ENCODE measurements at places on chromosomes 13 and 19.

GRCh38 chr13:69595181-69595580, 512.4 kb upstream of the ATXN8OS start:
- DNase-seq: no peak

DNA sequence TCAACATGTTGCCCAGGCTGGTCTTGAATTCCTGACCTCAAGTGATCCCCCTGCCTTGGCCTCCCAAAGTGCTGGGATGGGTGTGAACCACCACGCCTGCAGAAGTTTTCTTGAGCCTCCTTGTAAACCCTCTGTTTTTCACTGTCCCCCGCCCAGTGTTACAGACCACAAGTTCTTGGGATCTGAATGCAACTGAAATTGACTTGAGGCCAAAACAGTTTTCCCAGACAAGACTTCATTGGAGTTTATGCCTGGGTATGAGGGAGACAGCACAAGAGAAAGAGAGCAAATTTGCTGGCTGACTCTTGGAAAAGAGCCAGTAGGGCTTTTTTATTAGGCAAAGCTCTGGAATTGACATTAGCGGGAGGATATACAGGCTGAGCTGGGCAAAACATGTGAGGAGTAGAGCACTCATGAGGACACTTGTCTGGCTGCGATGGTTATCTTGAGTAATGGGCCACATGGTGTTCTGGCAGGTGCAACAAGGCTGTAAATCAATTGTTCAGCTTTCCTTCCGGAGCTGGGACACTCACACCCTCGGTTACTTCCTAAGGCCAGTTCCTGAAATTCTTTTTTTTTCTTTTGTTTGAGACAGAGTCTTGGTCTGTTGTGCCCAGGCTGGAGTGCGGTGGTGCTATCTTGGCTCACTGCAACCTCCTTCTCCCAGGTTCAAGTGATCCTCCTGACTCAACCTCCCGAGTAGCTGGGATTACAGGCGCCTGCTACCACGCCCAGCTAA, 12.7 kb upstream of the HNRNPL start:
- no peak for DNase-seq

DNA sequence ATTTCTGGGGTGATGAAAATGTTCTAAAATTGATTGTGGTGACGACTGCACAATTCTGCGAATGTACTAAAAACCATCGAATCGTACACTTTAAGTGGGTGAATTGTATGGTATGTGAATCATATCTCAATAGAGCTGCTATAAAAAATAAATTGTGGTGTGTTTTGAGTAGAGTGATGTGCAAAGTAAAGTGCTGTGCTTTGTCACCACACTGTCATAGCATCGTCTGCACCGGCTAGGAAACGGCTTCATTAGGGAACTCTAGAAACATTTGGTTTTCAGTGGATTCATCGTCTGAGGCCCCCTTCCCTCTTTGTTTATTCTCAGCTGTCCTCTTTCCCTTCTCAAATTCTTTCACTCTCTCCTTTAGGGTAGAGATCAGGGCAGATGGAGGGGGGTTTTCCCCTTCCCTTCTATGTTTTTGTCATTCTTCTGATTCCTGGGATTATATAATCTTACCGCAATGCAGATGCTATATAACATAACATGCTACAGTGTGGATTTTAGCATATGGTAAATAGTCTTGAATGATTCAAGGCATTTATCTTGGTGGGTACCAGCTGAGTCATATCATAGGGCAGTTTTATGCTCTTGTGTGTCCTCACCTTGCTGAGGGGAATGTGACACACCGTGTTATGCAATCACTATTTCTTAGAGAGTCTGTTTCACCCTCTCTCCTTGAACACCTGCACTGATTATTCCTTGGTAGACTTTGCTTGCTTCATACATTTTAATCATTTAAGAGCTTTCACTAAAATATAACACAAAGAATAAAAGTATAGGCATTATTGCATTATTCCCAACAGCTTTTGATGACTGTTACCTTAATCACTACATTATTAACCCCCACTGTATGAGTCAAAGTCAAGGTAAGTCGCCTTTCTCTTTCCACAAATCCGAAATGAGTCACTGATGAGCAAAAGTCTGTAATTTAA, 239.4 kb downstream of the DCLK1 start:
- DNase-seq: no peak

DNA sequence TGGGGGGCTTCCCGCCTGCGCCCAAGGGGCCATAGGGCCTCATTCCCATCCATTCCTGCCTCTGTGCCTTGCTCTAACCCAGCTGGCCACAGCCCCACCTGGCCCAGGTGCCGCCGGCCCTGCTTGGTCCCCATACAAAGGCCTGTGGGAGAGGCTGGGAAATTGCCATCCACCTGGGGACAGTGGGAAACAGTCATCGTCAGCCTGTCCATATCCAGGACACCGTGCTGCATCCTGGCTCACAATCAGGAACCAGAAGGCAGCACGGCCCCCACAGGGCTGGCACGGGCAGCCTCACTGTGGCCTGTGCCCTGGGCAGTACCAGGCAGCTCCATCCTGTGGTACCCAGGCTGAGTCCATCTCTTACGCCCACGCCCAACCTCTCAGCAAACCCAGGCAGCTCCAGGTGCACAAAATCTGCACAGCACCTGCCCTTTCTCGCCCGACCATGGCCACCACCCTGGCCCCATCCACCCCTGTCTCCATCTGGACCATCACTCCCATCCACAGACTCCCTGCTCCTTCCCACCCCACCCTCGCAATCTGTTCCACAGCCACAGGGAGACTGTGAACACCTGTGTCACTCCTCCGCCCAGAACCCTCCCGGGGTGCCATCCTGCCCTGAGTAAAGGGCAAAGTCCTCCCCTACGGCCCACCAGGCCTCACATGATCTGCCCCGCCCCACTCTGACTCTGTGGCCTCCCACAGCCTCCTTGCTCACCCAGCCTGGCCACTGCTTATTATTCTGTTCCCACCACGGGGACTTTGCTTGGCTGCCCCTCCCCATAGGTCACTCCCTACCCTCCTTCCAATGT, 21.1 kb upstream of the FBXO27 start:
- no peak for DNase-seq

- DNase-seq: no peak
Observed at GRCh38 chr19:29122185-29122584, 90.8 kb downstream of the UQCRFS1 start.

DNA sequence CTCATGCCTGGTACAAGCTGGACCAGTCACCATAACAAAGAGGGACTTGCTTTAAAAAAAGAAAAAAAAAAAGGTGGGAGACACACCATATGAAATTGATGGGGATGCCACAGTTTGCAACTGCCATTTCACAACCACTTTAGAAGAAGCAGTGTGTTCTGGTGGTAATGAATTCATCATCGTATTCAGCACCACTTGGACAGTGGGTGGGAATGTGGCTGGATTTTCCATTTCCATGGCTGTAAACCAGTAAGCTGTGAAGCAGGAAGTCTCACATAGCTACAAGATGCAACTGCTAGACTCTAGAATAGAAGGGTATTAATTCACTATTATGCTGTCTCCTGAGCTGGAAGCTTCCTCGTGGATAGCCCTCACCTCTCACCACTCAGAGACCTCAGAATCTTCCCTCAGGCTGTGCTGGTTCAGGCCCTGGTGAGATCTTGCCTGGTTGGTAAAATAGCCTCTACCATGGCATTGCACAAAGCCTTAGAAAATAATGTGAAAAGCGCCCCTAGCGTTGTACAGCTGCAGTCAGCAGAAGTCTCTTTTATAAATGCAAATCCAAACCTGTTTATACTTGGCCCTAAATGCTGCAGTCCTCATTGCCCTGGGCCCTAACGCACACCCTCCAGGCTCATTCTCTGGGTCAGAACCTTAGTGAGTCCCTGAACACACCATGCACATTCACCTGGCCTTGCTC, 150.7 kb downstream of the KCTD15 start:
- DNase-seq: no peak

GRCh38 chr13:93217721-93218261, 8.8 kb upstream of the GPC6 start:
- no peak for DNase-seq

DNA sequence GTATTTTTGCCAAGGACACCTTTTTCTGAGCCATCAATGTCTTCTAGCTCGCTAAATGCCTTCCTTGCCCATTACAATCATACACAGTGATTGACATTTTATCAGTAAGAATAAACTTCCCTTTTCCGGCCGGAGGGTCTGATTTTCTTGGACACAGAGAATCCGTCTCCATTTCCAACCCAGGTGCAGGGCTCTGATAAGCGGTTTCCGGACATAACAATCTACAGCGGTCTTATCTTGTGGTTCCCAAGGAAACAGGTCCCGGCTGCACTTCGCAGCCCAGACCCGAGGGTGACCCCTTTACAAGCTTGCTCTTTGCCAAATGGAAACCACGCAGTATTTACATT, 5.1 kb upstream of the ZNF77 start:
- no peak for DNase-seq

DNA sequence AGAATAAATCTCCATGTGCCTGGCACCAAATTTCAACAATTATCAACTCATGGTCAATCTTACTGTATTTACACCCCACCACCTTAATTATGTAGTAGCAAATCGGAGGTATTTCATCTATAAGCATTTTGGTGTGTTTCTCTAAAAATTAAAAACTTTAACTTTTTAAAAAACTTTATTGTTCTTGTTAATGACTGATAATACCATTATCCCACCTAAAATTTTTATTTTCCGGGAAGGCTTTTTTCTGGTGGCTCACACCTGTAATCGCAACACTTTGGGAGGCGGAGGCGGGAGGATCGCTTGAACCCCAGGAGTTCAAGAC, 453 bp upstream of the PDCD2L start:
- no peak for DNase-seq

- no peak for DNase-seq
Observed at GRCh38 chr19:7912697-7913564, 1.7 kb upstream of the TGFBR3L start.

GRCh38 chr13:78004821-78005220, 86.2 kb upstream of the EDNRB start:
- no peak for DNase-seq

- DNase-seq: no peak
Observed at GRCh38 chr19:38650911-38651584, 3.6 kb downstream of the ACTN4 start.

GRCh38 chr13:76175961-76176725, 540.0 kb downstream of the LMO7 start:
- no peak for DNase-seq

- no peak for DNase-seq
Observed at GRCh38 chr13:76745261-76746200, 140.7 kb downstream of the KCTD12 start.

DNA sequence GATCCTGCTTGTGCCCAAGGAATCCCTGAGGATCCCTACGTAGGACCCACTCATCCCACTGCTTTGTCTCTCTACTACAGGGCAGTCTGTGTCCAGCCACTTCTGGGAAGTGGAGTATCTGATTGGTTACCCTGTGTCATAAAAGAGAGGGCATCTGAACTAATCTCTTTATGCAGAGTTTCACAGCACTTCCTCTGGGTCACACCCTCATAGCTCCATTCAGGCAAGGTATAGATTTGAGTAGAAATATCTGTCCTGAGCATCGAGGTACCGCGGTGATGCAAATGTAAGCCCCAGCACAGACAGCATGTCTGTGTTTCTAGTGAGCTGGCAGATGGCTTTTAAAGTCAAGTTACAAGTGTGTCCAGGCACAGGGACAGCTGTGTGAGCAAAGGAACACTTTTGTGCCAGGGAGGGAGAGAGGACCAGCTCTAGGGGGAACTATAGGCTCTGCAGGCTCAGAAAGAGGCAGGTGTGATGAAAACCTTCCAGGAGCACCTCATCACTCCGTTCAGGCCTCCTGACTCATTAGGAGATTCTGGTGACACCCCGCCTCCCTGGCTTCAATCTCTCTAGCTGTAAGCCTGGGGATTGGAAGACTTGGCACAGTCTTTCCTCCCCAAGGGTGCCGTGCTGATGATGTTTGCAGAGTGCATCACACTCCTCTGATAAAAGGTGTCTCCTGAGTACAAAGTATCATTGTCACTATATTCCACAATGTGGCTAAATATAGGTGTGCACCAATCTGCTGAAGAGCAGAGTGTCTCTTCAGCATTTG, 84.3 kb upstream of the UBL3 start:
- DNase-seq: no peak

GRCh38 chr13:19634256-19634740, 839 bp downstream of the MPHOSPH8 start:
- DNase-seq: no peak

- DNase-seq: no peak
Observed at GRCh38 chr13:39777527-39778061, 122.1 kb downstream of the COG6 start.

DNA sequence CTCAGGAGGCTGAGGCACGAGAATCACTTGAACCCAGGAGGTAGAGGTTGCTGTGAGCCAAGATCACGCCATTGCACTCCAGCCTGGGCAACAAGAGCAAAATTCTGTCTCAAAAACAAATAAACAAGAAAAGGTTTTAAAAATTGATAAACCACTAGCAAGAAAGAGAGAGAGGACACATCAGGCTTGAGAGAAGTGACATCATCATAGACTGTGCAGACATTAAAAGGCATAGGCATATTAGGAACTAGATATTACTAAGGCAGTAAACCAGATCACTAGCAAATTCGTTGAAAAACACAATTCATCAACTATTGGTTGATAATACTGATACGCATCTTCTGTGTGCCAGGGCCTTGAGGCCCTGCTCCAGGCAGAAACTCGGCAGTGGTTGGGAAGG, 7.7 kb downstream of the A1BG start:
- no peak for DNase-seq

GRCh38 chr13:24168392-24168750, 7.9 kb downstream of the SPATA13 start:
- DNase-seq: no peak

DNA sequence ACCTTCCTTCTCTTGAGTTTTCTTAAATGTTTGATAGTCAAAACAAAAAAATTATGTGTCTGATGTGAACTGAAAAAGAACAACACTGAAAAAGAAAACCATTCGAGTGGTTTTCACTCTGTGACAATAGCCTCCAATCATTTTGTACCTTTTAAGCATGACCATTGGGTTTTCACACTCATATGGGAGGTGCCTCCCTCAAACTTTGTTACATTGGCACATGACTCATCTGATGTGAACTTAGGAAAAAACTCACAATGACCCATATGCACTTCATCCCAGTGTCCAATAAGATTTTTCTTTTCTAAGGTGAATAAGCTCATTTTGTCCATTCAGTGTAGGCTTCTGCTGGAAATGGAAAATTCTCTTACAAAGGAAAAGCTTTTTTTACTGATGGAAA, 66.6 kb upstream of the XPO4 start:
- DNase-seq: no peak

DNA sequence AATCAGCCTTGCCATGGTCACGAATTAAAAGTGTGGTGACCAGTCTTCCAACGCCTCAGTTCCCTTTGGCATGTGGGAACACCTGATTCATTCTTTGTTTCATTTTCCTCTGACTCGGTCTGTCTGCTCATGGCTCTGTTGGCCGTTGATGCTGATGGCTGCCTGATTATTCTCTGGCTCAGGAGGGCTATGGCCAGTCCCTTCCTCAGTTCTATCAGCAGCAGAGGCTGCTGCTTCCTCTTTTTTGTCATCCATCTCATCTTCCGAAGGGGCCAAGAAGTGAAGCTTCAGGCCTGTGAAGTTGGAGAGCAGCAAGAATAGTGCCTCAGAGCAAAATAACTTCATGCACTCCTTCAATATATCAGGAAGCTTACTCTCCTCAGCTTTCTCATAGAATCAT, 9.5 kb upstream of the MLNR start:
- no peak for DNase-seq

Measured in vagina (tissue), 2 donors.